ENCODE measurements at places on chromosomes 1 and 21.

- DNase-seq: no peak
Measured at GRCh38 chr21:26049803-26050202, 120.8 kb downstream of the APP start.

DNA sequence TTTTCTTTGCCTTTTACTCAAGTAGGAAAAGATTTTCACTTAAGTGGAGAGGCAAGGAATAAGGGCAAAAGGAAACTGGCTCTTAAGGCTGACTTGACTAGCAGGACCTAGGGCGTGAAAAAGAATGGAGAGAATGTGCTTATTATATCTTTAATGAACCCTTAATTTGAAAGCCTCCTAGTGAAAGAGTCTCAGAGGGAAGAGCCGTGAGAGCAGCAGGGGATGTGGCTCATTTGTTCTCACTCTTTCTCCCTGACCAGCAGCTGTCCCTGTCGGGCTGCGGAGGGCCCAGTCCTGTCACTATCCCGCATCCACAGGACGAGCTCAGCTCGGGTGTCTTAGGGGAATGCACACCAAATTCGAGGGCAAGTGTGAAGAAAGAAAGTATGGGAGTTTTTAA, 180.1 kb downstream of the EDEM3 start:
- DNase-seq: no peak

DNA sequence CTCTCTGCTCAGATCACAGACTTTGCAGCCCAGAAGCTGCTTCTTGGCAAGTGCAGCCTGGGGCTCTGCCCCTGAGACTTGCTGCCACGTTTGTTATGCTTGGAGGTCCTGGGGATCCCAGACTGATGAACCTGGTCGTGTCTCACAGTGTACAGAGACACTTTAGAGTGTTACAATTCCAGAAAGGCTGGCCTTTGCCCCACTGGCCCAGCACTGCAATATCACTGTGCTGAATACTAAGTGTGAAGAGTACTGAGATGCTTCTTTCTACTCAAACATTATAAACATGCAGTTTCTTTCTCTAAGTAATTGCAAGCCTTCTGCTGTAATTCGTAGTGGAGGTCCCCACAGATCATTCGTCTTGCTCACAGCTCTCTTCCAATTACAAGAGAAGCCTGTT, 133.2 kb downstream of the MAP3K21 start:
- no peak for DNase-seq

GRCh38 chr1:65467536-65467935, 47.1 kb downstream of the LEPR start:
- DNase-seq: peak; percentile 34

- DNase-seq: no peak
Measured at GRCh38 chr1:3656450-3657095, 4.3 kb downstream of the TP73 start.

DNA sequence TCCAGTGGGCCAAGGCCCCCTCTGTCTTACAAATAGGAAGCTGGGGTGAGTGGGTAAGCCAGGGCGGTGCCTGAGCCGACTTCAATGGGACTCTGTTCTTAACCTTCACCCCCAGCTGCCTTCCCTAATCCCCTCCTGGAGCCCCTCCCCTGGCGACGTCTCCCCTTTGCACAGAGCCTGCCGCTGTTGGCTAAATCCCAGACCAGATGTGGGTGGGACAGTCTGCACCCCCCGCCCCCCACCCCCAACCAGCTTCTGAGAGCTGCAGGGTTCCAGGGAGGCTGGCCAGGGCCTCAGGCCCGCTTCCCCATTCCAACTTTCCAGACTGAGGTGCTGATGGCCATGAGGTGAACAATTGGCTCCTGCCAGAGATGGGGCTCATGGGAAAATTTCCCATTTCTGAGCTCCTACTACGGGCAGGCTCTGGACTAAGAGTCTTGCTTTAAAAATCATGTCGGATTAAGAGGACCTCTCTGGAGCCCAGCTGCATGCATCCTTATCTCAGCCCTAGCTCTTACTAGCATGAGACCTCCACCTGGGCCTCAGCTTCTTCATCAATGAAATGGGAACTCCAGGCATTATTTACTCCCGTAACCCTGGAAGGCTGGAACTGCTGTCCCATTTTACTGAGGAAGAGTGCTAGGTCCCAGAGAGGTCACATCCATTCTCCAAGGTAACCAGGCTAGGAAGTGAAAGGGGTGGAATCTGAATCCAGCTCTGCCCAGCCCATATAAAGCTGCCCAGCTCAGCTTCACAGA, 6.4 kb downstream of the COL8A2 start:
- no peak for DNase-seq

DNA sequence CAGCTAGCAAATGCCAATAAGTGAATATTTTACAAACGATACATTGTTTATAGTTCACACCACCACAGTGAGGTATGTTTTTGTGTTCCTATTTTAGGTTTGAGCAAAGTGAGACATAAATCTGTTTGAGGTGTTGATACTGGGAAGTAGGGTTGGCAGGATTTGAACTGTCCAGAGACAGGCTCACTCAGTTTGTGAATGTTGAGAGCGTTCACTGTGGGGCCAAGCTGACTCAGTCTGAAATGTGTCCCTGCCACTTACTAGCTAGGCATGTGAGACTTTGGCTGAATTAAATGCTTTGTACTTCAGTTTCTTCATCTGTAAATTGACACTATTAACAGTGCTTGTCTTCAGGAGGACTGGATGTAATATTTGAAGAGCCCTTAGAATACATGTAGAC, 35.1 kb downstream of the DIRAS3 start:
- no peak for DNase-seq
